ENCODE measurements at places on chromosomes 4 and X. TPM values are rescaled to one million over a fixed set of nuclear protein-coding genes. Genes with fewer than 3 reads are reported as not detected.

GRCh38 chr4:78763251-78763650 is 12.9 kb upstream of the BMP2K start:
- no peak for DNase-seq

GRCh38 chr4:158443731-158444130 is 78.0 kb upstream of the RXFP1 start:
- no peak for DNase-seq

GRCh38 chrX:38560776-38561125 is 591 bp upstream of the TSPAN7 start:
- no peak for DNase-seq

GRCh38 chr4:81471298-81471587 is 464 bp downstream of the RASGEF1B start:
- DNase-seq: no peak

DNA sequence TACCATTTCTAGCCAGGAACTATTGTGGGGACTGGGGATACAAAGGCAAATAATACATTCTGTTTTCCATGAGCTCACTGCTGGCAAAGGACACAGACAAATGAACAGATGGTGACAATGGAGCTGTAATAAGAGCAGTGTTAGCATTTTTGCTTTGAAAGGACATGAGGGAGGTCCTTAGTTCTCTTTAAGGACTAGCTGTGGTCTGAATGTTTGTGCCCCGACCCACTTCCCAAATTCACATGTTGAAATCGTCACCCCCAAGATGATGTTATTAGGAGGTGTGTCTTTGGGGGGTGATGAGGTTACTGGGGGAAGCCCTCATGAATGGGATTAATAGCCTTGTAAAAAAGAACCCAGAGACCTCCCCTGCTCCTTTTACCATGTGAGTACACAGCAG is 30.3 kb downstream of the CCNG2 start:
- no peak for DNase-seq

- no peak for DNase-seq
Measured at GRCh38 chrX:27706526-27706925, 101.3 kb upstream of the MAGEB10 start.

- peak; percentile 88 for DNase-seq
Measured at GRCh38 chr4:37601531-37601930, 84.6 kb downstream of the RELL1 start.

DNA sequence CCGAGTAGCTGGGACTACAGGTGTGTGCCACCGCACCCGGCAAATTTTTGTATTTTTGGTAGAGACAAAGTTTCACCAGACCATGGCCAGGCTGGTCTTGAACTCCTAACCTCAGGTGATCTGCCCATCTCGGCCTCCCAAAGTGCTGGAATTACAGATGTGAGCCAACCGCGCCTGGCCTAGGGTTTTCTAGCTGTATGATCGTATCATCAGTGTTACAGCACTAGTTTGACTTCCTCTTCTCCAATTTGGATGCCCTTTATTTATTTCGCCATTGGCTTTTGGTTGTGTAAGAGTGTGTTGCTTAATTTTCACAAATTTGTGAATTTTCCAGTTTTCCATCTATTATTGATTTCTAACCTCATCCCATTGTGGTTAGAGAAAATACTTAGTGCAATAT is 5.2 kb downstream of the TKTL1 start:
- DNase-seq: no peak

- no peak for DNase-seq
Measured at GRCh38 chrX:72465889-72466288, 106.8 kb downstream of the HDAC8 start.

DNA sequence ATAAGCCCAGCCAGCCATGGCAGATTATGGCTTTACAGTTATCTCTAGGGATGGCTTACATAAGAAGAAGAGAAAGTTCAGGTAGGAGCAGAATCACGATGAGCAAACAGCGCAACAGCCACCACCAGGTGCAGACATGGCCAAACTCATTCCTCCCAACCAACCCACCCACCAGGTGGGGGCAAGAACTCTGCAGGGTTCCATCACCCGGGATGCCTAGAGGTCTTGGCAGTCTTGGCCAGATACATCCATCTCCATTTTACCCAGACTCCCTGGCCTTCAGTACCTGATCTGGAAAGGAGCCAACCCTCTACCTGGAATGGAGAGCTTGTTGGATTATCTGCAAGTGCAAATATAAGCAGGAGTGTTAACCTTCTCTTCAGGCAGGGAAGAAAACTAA is 7.5 kb downstream of the TSC22D3 start:
- DNase-seq: no peak

DNA sequence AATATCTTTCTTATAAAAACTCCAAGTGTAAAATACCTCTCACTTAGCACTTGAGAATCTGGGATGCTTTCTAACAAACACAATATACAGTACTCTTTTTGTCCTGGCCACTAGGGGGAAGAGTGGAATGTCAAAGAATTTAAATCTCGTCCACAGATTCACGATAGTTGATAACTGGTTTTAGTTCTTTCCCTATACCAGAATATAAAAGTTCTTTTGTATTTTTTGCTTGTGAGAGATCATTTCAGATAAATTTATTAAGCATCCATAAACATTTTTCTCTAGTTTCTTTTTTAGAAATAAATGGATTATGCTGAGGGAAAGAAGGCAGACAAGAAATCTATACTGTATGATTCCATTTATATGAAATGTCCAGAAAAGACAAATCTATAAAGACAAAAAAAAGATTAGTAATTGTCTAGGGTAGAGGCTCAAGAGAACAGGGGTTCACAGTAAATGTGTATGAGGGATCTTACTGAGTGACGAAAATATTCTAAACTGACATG is 50.4 kb downstream of the MGARP start:
- no peak for DNase-seq

- no peak for DNase-seq
Measured at GRCh38 chrX:110414679-110415439, 56.2 kb downstream of the RTL9 start.

GRCh38 chrX:124346117-124346876 is at the start of gene SH2D1A:
Gene SH2D1A (plus strand): TSS chrX:124346563. CDS start chrX:124346643, 80 bp downstream.
- no peak for DNase-seq

- no peak for DNase-seq
Measured at GRCh38 chr4:8306511-8307021, 37.0 kb downstream of the HTRA3 start.

- DNase-seq: no peak
Measured at GRCh38 chr4:53228036-53228435, 137.8 kb downstream of the SCFD2 start.

DNA sequence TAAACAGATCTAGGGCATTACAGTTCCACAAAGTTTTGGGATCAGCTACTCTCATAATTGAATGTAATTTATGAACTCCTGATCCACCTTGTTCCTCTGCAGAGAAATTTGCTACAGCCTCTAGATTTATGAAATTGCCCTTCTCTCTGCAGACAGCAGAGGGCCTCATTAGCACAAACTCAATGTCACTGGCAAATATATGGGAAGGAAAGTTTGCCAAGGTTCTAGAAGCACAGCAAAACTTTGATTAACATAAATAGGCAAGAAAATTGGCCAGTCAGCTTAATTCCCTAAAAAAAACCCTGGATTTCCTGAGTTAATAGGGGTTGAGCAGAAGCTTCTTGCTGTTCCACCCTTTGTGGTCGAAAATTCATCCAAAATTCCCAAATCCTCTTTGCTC is 31.5 kb downstream of the PRPS1 start:
- DNase-seq: peak; percentile 47

The ART3 gene
- not detected for total RNA-seq

The COX7B2 gene
- 12.7 TPM for total RNA-seq

The CENPVL1 gene
- not detected for total RNA-seq

Measured in PC-9 (cell line).